NCI-H1092 treated with DMSO at 0.1 percent for 48 hours (cell line): ENCODE measurements at places on chromosomes 13 and 19.

GRCh38 chr13:50543782-50544181, 299.7 kb downstream of the DLEU7 start:
- DNase-seq, result no peak

DNA sequence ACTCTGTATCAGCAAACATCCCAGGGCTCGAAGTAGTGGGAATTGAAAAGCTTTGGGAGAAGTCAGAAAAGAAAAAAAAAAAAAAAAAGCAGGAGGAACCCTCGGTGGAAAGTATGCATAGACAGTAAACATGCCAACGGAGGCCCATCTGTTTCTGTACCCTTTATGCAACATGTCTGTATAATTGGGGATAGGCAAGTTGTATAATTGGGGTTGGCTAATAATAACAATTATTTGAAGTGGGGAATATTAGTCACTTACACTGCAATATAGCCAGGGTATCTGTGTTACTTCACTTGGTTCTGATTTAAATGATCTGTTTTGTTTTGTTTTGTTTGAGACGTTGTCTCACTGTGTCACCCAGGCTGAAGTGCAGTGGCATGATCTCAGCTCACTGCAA, 12.1 kb upstream of the IGFL4 start:
- no peak for DNase-seq

- no peak for DNase-seq
These were observed 2.0 kb downstream of the LMTK3 start for GRCh38 chr19:48509467-48510194.

DNA sequence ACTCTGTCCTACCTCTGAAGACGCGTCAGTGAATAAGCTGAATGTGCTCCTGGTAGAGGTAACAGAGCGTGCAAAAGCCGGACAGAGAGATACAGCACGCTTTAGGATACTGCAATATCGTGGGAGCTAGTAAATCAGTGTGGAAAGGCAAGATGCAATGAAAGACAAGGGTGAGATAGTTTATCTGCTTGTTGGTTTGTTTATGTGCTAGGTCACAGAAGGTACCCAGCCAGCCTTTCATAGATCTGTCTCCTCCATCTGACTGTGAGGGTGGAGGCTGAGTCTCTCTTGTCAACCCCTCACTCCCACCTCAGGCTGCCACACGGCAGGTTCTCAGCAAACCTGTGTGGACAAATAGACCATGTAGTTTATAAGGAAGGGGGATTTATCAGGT, 904 bp upstream of the GIPC1 start:
- DNase-seq, result peak; percentile 40

DNA sequence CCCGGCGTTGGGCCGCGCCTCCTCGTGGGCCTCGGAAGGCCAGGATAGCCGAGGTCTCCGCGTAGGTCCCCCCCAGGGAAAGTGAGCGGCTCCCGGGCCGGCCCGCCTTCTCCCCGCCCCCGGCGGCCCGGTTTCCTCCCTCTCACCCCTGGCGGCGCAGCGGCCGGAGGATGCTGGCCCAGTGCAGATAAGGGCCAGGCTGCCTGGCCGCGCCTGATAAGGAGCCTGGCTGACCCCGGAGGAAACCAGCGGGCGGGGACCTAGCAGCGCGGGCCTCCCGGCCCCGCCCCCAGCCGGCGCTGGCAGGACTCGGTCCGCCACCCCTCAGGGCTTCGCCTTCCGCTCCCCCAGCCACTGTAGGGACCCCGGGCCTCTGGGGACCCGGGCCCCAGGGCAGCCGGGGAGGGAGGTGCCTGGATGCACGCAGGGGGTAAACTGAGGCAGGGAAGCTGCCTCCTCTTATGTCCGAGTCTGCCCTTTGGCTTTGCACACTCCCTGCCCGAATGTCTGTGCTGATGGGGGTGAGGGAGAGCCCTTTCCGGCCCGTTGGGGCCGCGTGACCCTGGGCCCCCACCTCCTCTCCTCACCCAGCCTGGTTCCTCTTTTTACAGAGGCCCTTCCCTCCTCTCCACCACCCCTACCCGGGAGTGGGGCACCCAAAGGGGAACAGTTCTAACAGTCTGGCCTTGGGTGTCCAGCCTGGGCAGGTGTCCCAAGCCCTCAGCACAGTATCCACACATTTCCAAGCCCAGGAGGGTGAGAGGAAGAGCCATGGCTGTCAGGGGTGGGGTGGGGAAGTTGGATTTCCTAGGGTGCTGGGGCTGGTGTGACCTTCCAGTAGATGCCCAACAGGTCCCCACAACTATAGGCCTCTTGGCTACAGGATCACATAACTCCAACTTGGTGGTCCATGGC, at the start of gene LYL1:
Gene LYL1, minus strand, starts transcription at position 193 of the 915 bp plus-strand sequence. CDS start 1,687 bp downstream, outside the sequence.
- no peak for DNase-seq

- DNase-seq, result no peak
These were observed 1.7 kb downstream of the KANK2 start for GRCh38 chr19:11195681-11196080.

DNA sequence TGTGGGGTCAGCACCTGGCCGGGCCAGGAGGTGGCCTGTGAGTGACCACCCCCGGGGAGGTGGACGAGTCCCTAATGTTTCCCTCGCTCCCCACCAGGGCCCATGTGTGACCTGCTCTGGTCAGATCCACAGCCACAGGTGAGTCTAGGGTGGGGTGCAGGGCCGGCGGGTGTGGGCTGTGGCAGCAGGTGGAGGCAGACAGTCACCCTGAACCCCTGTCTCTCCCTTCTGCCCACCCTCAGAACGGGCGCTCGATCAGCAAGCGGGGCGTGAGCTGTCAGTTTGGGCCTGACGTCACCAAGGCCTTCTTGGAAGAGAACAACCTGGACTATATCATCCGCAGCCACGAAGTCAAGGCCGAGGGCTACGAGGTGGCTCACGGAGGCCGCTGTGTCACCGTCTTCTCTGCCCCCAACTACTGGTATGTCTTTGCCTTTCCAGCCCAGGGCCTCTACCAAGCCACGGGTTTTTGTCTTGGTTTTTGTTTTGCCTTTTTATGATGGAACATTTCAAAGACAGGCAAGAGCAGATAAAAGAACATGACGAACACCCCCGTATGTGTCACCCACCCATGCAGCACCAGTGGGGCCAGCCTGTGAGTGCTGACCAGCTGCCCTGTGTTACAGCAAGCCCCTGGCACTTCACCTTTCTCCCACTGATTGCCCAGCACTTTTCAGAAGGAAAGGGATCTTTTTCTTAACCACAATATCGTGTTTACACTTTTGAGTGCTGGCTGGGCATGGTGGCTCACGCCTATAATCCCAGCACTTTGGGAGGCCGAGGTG, 24.9 kb downstream of the CCDC8 start:
- no peak for DNase-seq

DNA sequence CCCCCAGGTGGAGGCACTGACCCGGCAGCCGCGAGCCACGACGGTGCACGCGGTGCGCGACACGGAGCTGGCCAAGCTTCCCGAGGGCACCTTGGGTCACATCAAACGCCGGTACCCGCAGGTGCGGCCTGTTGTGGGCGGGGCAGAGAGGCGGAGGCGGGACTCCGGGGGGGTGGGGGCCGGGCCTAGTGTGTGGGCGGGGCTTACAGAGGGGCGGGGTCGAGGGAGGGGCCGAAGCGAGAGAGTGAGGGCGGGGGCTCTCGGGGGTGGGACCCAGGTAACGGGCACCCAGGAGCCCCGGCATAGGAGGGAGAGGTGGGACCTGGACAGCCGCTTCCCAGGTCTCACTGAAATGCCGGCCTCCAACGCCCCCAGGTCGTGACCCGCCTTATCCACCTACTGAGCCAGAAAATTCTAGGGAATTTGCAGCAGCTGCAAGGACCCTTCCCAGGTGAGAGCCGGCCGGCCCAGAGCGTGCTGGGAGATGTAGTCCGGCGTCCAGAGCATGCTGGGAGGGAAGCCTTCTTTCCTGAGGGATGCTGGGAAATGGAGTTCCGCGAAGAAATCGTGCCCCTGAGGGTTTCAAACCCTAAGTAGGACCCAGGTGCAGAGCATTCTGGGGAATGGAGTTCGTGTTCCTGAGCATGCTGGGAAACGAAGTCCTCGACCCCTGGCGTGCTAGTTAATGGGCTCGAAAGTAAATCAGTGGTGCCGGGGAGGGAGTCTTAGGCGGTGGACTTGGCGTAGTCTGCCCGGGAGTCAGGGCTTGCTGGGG, 15.7 kb downstream of the PNPLA6 start:
- peak; percentile 1 for DNase-seq

GRCh38 chr13:97212601-97213040, 9.5 kb upstream of the MBNL2 start:
- peak; percentile 25 for DNase-seq

DNA sequence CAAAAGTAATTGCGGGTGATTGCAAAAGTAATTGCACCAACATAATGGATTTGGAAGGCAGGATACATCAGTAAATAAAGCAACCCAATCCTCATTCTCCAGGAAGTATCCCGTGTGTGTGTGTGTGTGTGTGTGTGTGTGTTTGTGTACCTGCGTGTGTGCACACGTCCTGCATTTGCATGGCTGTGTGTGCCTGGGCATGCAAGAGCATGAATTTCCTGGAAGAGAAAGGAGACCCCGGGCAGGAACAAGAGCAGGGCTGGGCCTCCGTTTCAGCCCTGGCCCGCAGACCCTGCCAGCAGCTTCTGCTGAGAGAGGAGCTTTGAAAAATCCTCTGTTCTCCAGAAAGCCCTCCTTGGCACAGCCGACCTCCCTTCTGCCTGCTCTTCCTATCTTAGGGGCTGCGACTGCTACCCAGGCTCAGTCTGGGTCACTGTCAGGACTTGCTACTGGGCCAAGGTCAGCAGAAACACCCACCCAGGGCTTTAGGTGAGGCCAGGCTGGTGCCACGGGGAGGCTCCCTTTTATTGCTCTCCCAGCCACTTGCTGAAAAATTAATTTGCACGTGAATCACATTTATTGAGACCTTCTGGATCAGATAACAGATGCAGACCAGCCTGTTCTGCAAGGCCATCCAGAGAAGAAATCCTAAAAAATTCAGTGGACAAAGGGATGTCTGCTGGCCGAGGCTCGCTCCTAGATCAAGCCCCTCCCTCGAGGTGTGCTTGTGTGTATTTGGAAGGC, 258.3 kb downstream of the ZNF536 start:
- no peak for DNase-seq

- peak; percentile 22 for DNase-seq
These were observed 819.2 kb downstream of the LIG4 start for GRCh38 chr13:107395927-107396662.

GRCh38 chr19:35797663-35798062, 15.0 kb downstream of the PRODH2 start:
- DNase-seq, result no peak

- peak; percentile 69 for DNase-seq
These were observed at the start of gene MYADM for GRCh38 chr19:53867225-53868090. TSS of gene MYADM (plus strand) at chr19:53867883. CDS start at chr19:53873530, 5,647 bp downstream.

DNA sequence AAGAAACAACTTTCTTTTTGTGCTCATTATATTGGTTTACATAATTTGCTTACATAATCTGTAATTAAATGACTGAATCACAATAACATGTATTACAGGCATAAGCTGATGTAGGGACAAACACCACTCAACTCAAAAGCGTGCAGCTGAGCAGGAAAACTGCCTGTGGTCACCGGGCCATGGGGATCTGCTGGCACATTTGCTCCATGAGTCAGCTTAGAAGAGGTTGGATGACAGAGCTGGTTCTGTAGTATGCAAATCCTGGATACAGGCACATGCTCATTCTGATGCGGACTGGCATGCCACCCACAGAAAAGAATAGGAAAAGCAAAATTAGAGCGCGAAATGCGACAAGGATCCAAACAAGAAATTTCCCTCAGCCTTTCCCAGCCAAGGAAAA, 128.6 kb downstream of the USP12 start:
- peak; percentile 9 for DNase-seq

GRCh38 chr13:21006141-21007005, 55.0 kb downstream of the LATS2 start:
- no peak for DNase-seq

GRCh38 chr19:57363688-57364181, 384 bp downstream of the TRAPPC2B start:
- DNase-seq, result no peak

DNA sequence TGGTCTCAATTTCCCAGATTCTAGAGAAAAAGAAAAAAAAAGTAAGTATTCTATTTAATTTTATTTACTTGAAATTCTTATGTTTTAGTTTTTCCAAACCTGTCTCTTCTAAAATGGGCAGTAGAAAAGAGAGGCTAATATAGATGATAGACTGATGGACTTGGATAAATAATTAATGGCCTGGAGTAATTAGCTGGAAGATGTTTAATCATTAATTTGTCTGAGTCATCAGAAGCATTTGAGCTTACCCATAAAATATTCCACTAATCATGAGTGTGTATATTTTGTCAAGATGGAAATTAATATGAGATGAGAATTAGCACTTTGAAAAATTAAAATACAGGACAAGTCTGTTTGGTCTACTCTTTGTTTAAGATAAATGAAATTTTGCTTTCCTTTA, 212.1 kb upstream of the MIR17HG start:
- no peak for DNase-seq

DNA sequence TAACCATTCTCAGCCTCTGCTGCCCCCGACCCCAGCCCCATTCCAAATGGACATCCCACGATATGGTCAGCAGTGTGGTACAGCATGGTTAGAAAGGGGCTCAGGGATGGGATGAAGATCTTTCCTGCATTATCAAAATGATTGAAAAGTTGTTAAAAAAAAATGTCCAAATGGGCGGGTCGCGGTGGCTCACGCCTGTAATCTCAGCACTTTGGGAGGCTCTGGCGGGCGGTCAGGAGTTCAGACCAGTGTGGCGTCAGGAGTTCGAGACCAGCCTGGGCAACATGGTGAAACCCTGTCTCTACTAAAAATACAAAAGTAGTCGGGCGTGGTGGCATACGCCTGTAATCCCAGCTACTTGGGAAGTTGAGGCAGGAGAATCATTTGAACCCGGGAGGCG, 54.3 kb upstream of the ZNF254 start:
- no peak for DNase-seq

DNA sequence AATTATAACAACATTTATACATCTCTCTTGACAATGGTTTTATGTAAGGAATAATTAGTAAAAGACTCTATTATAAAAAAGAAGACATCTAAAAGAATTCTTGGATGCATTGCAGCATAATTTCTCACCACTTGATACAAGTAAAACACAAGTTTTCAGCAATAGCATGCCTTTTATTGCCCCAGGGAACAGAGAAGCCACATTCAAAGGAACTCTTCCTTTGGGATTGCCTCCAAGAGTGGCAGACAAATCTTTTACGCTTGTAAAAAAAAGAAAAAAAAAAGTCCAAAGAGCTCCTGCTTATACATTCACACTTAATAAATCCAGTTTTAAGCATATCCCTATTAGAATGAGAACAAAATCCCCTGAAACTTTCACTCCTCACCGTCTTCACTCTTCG, 2357.8 kb upstream of the PCDH20 start:
- DNase-seq, result no peak

DNA sequence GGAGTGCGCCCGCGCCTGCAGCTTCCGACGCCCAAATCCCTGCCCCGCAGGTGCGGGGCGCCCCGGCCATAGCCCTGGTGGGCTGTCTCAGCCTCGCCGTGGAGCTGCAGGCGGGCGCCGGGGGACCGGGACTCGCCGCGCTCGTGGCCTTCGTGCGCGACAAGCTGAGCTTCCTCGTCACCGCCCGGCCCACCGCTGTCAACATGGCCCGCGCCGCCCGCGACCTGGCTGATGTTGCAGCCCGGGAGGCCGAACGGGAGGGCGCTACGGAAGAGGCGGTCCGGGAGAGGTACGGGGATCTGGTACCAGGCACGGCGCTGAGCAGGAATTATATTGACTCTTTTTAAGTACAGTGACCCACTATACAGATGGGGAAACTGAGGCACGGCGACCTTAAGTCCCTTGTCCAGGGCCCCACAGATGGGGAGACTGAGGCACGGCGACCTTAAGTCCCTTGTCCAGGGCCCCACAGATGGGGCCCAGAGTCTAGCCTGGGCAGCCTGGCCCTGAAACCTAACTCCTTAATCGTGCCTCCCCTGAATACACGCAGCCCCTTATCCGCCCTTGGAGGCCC, 586 bp downstream of the MRI1 start:
- peak; percentile 19 for DNase-seq

GRCh38 chr13:98803111-98803561, 50.7 kb upstream of the SLC15A1 start:
- DNase-seq, result no peak

- DNase-seq, result no peak
These were observed 7.6 kb downstream of the TPT1 start for GRCh38 chr13:45333251-45333976.
